Natural killer cell (primary cell): ENCODE measurements at places on chromosomes 7 and 10. TPM values are rescaled to one million over a fixed set of nuclear protein-coding genes. Genes with fewer than 3 reads are reported as not detected.

MSANTD7 gene
- total RNA-seq, result 25.1 TPM

DPP6 gene
- total RNA-seq, result not detected

MACC1 gene
- total RNA-seq, result 0.45 TPM

GRCh38 chr7:112161253-112162141 lies 44.7 kb downstream of the DOCK4 start:
- H3K27me3 ChIP-seq, result no peaks in the 10 kb centered on the region
- no peak overlapping the region for H3K4me3 ChIP-seq
- H3K27ac ChIP-seq, result no peak overlapping the region
- no peak for DNase-seq
- H3K4me1 ChIP-seq, result no peaks in the 10 kb centered on the region

- no peaks in the 10 kb centered on the region for H3K27me3 ChIP-seq
- no peak overlapping the region for H3K4me3 ChIP-seq
- H3K27ac ChIP-seq, result no peak overlapping the region
- no peaks in the 10 kb centered on the region for H3K36me3 ChIP-seq
These were observed 115.8 kb upstream of the CELF2 start for GRCh38 chr10:10901906-10902305.

- H3K36me3 ChIP-seq, result no peaks in the 10 kb centered on the region
- no peak for DNase-seq
- H3K27me3 ChIP-seq, result no peaks in the 10 kb centered on the region
- H3K27ac ChIP-seq, result no peak overlapping the region
These were observed 250.3 kb downstream of the TCERG1L start for GRCh38 chr10:131061216-131061615.

- H3K36me3 ChIP-seq, result no peaks in the 10 kb centered on the region
- no peaks in the 10 kb centered on the region for H3K4me1 ChIP-seq
- H3K27me3 ChIP-seq, result no peaks in the 10 kb centered on the region
- DNase-seq, result no peak
- H3K4me3 ChIP-seq, result no peak overlapping the region
- H3K27ac ChIP-seq, result no peak overlapping the region
These were observed 25.6 kb downstream of the CTNNA3 start for GRCh38 chr10:67670401-67670800.

DNA sequence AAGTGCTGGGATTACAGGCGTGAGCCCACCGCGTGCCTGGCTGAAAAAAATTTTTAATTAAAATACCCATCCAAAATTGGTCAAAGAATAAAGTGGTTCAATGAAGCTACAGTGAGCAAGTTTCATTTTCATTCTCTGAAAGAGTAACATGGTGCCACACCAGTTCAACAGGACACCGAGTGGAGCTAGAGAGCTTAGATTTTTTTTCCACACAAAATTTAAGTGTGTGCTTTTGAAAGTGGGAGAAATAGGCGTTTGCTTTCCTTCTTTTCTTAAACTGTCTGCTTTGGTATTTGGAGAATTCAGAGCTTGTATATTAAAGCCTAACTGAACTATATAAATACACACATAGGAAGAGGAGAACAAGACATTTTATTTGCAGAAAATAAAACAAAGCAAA lies 43.4 kb downstream of the BPGM start:
- no peak overlapping the region for H3K4me3 ChIP-seq
- H3K27ac ChIP-seq, result no peak overlapping the region
- no peaks in the 10 kb centered on the region for H3K4me1 ChIP-seq
- DNase-seq, result no peak
- peaks cover 3% of the 10 kb centered on the region for H3K27me3 ChIP-seq
- no peaks in the 10 kb centered on the region for H3K36me3 ChIP-seq
